ENCODE measurements at places on chromosomes 12 and 14. TPM values are rescaled to one million over a fixed set of nuclear protein-coding genes. Genes with fewer than 3 reads are reported as not detected.
A peak's percentile ranks its signal among the peaks of the same experiment; 100 is the strongest.

DNA sequence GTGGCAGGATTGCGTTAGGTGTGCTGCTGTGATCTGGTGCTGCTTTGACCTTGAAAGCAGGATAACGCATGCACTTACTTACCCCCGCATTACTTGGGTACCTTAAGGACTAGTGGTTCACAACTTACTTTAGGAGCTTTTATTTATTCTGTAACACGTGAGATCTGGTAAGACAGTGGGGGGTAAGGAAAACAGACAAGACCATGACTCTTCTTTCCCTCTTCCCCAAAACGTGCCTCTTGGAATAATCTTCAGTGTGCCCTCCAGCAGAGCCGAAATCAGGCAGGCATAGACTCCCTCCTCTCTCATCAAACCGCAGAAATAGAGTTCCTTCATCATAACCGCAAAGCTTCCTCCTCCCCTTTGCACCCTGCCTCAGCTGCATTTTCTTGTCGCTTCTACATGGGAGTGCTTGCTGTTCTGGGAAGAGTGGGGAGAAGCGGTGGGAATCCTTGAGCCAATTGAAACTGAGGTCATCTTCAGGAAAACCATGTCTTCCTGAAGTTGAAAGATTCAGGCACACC, 43.4 kb downstream of the RAD52 start:
- DNase-seq, result no peak

DNA sequence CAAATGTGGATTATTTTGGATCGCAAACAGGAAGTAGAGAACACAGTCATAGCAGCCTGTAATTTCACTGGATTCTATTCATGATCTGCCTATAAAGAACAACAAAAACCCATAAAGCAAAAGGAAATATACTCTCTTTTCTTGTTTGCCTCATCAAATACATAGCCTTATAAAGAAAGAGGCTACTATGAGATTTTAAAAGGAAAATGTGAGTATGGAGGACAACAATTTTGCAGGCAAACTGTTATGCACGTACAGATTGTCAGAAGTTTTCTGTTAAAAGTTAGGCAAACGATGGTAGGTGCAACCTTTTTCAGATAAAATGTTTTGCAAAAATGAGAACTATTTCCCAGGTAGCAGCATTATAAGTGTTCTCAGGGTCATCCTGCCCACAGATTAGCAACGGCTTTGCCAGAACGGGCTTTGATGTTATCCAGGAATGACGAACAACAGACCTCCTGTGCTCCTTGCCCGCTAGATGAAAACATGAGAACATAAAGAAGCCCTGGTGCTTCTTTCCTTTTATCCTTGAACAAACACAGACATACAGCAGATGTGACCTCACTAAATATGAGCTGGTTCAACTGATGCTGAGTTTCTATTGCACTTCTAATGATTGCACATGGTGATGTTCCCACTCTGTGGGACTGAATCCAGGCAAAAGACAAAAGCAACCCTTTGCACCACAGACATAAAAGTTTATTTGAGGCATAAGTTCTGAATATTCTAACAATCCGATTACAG, 88.1 kb downstream of the ITPR2 start:
- peak; percentile 91 for DNase-seq

GRCh38 chr12:113755098-113755497, 211.0 kb downstream of the RBM19 start:
- DNase-seq, result no peak

DNA sequence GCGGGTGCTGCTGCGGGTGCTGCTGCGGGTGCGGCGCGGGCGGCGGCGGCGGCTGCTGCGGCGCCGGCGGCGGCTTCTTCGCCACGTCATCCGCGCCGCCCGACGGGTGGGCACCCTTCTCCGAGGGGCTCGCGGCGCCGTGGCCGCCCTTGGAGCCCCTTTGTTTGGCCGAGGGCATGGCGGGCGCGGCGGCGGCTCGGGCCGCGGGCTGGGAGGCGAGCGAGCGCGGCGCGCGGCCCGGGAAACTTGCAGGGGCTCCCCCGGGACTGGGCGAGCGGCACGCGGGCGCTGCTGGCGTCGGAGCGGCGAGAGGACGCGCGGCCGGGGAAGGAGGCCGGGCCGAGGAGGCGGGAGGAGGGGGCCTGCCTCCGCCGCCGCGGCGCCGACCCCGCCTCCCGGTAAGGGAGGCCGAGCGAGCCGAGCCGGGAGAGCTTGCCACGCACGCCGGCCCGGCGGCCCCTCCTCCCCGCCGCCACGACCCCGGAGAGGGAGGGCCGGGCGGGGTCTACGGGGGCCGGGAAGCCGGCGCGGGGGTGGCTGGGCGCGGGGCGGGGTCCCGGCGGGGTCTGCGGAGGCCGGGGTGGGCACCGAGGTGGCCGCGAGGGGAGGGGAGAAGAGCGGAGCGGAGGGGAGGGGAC, at the start of gene CKAP4:
Gene CKAP4, minus strand, starts transcription at position 347 of the 638 bp plus-strand sequence. Its CDS starts 169 bp downstream, at position 178.
- peak; percentile 89 for DNase-seq

Gene DEPDC4
- not detected for total RNA-seq
